Calu3 (cell line): ENCODE measurements at places on chromosomes 1 and 21. TPM values are rescaled to one million over a fixed set of nuclear protein-coding genes. Genes with fewer than 3 reads are reported as not detected.

The FCMR gene
- total RNA-seq, result 0.86 and 1.1 TPM in 2 replicates

The CASQ1 gene
- not detected in 2 replicates for total RNA-seq

The ZNF683 gene
- not detected in 2 replicates for total RNA-seq

DNA sequence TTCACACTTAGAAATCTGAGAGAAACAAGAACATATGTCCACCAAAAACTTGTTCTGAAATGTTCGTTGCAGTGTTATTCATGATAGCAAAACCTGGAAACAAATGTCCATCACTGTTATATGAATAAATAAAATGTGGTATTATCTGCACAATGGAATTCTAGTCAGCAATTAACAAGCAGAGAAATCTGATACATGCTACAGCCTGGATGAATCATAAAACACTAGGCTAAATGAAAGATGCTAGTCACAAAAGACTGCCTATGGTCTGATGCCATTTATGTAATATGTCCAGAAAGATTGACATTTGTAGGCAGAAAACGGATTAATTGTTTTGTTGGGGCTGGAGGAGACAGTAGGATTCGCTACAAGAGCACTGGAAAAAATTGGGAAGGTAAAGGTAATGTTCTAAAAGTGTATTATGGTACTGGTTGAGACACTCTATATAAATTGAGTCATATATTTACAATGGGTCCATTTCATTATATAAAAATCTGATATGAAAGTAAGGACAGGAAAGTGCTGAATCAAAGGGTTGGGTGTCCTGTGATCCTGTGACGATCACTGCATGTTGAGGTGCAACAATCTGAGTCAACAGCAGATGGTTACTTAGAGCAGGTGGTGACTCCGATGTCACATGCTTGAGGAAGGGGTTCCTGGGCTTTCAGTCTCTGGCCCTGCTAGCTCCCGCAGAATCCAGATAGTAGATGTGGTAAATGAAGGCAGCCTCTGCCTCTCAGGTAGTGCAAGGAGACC lies 102.1 kb upstream of the NBPF4 start:
- H3K27ac ChIP-seq, result no peak overlapping the region
- DNase-seq, result no peak
- H3K36me3 ChIP-seq, result no peaks in the 10 kb centered on the region
- H3K27me3 ChIP-seq, result no peaks in the 10 kb centered on the region
- no peaks in the 10 kb centered on the region for H3K4me1 ChIP-seq

- no peak overlapping the region for H3K4me3 ChIP-seq
- no peaks in the 10 kb centered on the region for H3K27me3 ChIP-seq
These were observed 148.5 kb downstream of the DHRS3 start for GRCh38 chr1:12469493-12469892.

DNA sequence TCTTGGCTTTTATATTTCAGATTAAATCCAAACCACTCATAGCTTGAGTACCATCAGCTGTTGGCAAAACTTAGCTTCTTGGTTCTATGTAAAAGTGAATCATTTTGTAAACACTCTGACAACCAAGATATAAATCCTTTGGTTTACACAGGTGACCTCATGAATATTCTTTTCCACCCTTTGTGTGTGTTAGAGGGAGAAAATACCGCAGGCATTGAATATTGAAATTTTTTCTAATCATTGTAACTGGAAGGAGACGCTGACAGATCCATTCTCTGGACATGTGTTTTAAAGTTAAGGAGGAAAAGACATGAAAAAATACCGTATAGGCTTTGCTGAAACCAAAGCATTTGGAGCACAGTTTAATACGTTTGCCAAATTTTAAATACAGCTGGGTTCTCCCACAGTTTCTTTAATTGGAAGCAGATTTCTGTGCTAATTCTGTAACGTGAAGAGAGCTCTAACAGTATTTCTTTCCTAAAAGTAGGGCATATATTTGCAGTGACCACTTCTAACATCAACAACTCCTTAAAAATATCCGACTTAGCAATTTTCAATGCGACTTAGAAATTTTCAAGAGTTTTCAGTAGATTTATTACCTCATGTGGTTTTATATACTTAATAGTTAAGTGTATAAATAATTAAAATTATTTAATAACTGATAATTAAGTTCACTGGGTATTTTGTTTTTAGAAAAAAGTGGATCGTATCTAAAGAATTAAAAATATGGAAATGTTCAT lies 388.2 kb downstream of the USP25 start:
- H3K36me3 ChIP-seq, result peaks cover 6% of the 10 kb centered on the region
- H3K4me1 ChIP-seq, result peaks cover 6% of the 10 kb centered on the region
- DNase-seq, result no peak

DNA sequence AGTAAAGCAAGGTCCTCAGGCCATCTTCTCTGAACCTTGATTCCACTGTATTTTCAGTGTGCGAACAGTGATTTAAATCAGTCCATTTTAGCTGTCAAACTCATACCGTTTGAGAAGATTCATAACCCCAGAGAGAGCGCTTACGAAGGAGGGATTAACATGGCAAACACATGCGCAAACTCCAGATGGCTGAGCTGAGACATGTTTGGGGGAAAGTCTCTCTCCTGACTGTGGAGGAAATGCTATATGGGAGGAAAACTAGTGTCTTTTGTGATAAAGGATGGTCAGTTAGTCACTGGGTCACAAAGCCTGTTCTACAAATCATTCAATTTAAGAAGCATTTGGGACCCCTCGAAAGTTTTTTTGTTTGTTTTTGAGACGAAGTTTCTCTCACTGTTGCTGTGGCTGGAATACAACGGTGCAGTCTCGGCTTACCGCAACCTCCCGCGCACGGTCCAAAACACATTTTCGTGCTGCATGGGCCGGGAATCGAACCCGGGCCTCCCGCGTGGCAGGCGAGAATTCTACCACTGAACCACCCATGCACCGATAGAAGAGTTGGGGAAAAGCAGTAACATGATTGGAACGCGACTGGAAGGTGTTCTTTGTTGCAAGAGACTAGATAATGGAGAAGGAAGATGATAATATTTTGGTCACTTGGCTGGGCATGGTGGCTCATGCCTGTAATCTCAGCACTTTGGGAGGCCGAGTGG lies 58.4 kb upstream of the CXADR start:
- H3K4me1 ChIP-seq, result peaks cover 9% of the 10 kb centered on the region
- no peaks in the 10 kb centered on the region for H3K27me3 ChIP-seq
- H3K4me3 ChIP-seq, result no peak overlapping the region
- no peak for DNase-seq

GRCh38 chr1:200610846-200611245 lies 9.7 kb downstream of the KIF14 start:
- H3K4me1 ChIP-seq, result peaks cover 2% of the 10 kb centered on the region
- no peaks in the 10 kb centered on the region for H3K36me3 ChIP-seq
- H3K27me3 ChIP-seq, result no peaks in the 10 kb centered on the region
- DNase-seq, result no peak
- H3K27ac ChIP-seq, result no peak overlapping the region
- no peak overlapping the region for H3K4me3 ChIP-seq

DNA sequence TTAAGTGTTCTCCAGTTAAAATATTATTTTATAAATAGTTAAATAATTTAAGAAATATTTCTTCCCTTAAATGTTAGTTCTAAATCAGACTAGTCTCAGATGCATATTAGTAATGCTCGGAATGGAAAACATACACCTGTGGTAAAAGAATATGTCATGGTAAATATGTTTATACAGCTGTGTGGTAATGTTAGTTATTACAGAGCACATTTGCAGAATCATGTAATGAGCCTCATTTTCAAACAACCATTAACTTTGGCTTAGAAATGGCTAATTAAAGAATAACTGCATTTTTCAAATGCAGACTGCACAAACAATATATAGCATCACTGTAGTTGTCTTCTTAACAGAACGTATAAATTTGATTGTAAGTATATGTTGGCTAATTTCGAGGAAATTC lies 90.3 kb downstream of the DISP1 start:
- no peak overlapping the region for H3K4me3 ChIP-seq
- H3K27ac ChIP-seq, result no peak overlapping the region
- DNase-seq, result no peak
- H3K27me3 ChIP-seq, result no peaks in the 10 kb centered on the region
- no peaks in the 10 kb centered on the region for H3K4me1 ChIP-seq
- H3K36me3 ChIP-seq, result no peaks in the 10 kb centered on the region

GRCh38 chr1:48207536-48208075 lies 14.9 kb upstream of the SLC5A9 start:
- H3K4me3 ChIP-seq, result no peak overlapping the region
- H3K36me3 ChIP-seq, result no peaks in the 10 kb centered on the region
- peaks cover 25% of the 10 kb centered on the region for H3K27me3 ChIP-seq
- no peak overlapping the region for H3K27ac ChIP-seq
- no peaks in the 10 kb centered on the region for H3K4me1 ChIP-seq
